Stimulated activated naive B cell treated with anti-CD40 and anti-IgM and Interleukin-4, amounts not matched to agents 10 μg/mL and 1 μg/mL and 100 μg/mL, for 72 hours (primary cell): ENCODE measurements at places on chromosomes 11 and 22.

- DNase-seq = no peak
These were observed 1.4 kb downstream of the TNKS1BP1 start for GRCh38 chr11:57323167-57323854.

- DNase-seq = no peak
These were observed 1.2 kb downstream of the TUBA8 start for GRCh38 chr22:18111759-18112330.

- no peak for DNase-seq
These were observed 298.7 kb upstream of the NCAM1 start for GRCh38 chr11:112662554-112662953.

- DNase-seq = peak; percentile 52
These were observed 39.2 kb upstream of the IGLL5 start for GRCh38 chr22:22848364-22848866.

- DNase-seq = no peak
These were observed 22.6 kb downstream of the POU2AF3 start for GRCh38 chr11:111320728-111321568.

- DNase-seq = no peak
These were observed 51.9 kb downstream of the RBX1 start for GRCh38 chr22:41003066-41003465.

DNA sequence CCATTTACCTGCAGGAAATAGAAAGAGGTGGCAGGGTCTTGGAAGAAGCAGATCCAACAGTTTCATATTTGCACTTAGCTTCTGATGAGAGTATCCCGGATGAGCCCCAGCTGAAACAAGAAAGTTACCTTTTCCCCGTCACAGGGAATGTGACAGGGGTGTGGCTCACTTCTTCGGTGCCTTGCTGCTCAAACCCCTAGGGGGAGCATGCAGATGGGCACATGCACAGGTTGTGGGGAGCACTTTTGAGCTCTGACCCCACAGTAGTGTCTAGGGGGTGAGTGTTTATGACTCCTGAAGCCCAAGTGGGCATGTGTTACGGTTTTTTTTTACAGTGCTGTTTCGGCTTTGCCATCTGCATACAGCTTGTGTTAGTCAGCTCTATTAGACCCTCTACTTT, 1221.0 kb downstream of the JRKL start:
- no peak for DNase-seq

DNA sequence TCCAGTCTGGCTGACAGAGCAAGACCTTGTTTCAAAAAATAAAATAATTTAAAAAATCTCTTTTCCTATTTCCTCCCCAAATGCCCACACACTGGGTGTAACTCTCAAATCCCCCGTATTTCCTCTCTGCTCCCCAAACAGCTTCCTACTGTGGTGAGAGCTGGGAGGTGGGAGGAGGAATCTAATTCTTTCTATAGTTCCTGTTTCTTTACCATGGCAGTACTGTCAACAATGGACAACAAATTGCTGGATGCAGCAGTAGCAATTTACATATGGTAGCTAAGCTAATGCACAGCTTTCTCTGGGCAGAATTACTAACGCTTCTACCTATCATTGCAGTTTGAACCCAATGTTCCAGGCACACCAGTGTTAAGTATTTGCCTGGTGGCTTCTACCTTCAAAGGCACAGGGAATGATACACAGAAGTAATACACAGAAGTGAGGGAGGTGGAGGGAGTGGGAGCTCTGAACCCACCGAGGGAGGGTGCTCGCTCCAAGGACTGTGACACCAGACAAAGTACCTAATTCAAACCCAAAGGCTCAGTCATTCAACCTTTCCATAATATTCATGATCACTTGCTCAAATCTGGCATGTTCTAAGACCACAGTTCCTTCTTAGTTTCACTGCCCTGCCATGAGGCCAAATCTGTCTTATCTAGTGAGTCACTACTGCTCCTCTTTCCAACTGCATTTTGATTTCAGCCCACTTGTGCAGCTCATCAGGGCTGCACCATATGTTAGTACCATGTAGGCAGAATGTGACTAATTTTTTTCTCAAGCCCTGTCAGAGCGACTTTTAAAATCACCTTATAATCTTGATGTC, 37.9 kb downstream of the CELF1 start:
- peak; percentile 35 for DNase-seq

DNA sequence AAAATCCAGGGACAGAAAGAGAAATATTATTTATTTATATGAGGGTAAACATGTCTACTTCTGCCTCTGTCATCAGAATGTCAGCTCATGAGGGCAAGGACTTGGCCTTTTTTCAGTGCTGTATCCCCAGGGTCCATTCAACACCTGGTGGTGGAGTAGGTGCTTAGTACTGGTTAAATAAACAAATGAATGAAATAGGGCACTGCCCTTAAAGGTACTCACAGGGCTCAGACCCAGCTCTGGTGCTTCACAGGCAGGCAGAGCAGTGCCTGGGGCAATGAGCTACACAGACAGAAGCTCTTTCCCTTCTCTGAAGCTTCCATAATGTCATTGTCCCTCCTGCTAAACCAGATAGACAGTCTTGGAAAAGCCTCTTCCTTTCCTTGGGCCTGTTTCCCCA, 30.9 kb downstream of the P4HA3 start:
- DNase-seq = no peak

DNA sequence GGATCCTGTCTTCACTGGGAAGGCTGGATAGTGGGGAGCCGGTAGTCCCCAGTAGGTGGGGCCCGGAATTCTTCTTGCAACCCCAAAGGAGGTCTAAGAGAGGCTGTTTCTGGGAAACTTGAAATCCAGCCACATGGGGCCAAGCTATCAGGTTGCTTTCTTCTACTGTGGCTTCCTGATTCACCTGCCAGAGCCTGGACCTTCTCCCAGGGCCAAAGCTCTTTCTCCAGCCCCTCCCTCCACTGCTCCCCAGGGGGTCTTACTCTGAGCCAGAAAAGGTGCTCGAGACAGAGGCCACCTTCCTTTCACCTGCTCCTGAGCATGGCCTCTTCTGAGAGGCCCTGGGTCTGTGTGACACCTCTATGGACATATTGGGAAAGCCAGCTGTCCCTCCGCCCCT, 9.1 kb downstream of the TST start:
- DNase-seq = no peak
